ENCODE measurements at places on chromosomes 5 and 9.
A peak's percentile ranks its signal among the peaks of the same experiment; 100 is the strongest.

- DNase-seq = peak; percentile 46
Observed at GRCh38 chr9:114611516-114612271, 603 bp downstream of the TMEM268 start.

DNA sequence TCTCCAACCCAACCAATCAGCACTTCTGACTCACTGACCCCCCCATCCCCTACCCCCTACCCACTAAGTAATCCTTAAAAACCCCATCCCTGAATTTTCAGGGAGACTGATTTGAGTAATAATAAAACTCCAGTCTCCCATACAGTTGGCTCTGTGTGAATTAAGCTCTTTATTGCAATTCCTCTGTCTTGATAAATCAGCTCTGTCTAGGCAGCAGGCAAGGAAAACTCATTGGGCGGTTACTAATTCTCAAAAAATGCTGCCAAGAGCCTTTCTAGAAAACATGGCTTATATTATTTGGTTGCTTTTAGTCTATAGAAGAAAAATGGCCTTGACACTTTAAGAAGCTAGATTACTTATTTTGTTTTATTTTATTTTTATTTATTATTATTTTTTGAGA, 131.7 kb downstream of the SUSD1 start:
- DNase-seq = no peak

DNA sequence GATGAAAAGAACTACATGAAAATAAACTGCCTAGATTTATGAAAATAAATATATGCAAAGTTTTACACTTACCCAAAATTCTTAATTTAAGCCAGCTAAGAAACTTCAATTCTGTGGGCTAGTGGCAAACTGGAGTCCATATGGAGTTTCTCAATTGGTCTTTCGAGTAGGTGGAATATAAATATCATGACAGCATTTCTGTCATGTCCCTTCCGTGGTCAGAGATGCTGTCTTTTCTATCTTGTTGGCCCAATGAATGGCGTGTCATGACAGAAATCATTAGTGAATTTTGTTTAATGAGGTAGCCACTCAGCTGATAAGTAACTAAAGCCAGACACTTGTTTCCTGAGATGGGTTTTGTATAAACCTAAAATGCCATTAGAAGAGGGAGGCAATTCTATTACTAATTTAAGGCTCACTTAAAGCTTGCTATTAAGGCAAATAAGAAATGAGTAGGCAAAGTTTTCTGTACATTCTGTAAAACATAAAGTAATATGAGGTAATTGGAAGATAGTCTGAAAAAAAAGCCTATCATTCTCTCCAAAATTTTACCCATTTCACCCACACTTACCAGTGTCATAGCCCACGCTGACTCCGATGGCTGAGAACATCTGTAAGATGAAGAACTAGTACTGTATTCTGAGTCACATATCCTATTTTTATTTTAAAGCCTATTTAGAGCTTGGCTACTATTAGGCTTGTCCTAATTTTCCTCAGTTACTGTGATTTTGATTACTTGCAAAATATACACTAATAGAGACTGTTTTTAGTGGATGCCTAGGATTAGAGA, 419.3 kb upstream of the MEF2C start:
- no peak for DNase-seq

- DNase-seq = no peak
Observed at GRCh38 chr5:122501089-122501435, 189.0 kb downstream of the SNCAIP start.

- DNase-seq = no peak
Observed at GRCh38 chr9:125493881-125494652, 212.9 kb downstream of the MAPKAP1 start.

DNA sequence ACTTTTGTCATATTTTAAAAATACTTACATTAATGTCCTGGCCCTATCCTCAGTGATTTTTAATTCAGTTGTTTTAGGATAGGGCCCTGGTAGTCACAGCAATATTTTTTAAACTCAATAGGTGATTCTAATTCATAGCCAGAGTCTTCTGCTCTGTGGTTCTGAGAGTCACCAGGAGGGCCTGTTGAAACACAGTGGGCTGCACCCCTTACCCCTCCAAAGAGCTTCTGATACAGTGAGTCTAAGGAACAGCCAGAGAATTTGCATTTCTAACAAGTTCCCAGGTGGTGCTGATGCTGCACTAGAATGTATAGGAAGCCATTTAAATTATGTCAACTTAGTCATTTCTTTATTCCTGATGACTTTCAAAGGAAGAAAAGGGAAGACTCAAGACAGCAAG, 458.3 kb upstream of the ARRDC3 start:
- no peak for DNase-seq

DNA sequence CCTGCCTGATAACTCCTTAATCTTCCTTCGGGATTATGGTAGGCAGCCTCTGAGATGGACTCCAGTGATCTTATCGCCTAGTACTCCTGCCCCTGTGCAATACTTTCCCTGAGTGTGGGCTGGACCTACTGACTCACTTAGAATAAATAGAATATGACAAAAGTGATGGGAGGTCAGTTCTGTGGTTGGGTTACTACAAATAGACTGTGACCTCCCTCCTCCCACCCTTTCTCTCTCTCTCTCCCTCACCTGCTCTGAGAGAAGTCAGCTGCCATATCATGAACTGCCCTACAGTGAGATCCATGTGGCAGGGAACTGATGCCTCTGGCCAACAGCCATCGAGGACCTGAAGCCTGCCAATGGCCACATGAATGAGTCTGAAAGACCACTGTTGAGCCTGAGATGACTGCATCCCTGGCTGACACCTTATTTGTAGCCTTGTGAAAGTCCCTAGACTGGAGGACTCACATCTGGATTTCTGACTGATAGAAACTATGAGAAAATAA, 31.7 kb downstream of the NRG2 start:
- DNase-seq = no peak

- DNase-seq = no peak
Observed at GRCh38 chr9:21095561-21095960, 17.8 kb upstream of the IFNB1 start.
